ENCODE measurements at places on chromosomes 7 and 10. TPM values are rescaled to one million over a fixed set of nuclear protein-coding genes. Genes with fewer than 3 reads are reported as not detected.

DNA sequence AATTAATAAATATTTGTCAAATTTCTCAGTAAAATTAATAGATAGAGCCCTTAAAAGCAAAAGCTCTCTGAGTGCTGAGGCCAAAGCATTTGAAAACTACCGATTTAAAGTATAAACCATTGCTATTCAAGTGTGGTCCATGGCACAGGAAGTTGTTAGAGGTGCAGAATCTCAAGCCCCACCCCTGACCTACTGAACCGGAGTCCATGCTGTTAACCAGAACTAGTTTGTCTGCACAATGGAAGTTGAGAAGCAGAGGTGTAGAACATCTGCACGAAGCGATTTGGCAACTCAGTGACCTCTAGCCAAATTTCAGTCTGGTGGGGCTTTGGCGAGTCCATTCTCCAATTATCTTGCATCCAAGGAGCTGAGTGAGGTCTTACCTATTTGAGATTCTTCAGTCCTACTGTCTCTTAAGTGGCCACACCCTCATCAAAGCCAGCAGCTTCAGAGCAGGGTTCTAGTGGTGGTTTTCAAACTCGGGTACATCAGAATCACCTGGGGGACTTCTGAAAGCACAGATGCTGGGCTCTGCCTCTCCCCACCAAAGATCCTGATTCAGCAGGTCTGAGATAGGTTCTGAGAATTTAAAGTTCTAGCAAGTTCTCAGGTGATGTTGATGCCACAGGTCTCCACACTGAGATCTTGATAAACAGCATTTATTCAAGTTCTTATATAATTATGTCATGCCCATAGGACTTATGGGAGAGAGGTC lies 96.8 kb upstream of the SAMD8 start:
- H3K36me3 ChIP-seq = peaks cover 15% of the 10 kb centered on the region
- H3K4me3 ChIP-seq = no peak overlapping the region
- peak overlapping the region; percentile 59 for H3K27ac ChIP-seq
- DNase-seq = peak; percentile 50
- peaks cover 36% of the 10 kb centered on the region for H3K4me1 ChIP-seq

The UNC5B gene
- not detected for total RNA-seq

The PIK3AP1 gene
- 5.7 TPM for total RNA-seq

The GNGT1 gene
- not detected for total RNA-seq

The TACC2 gene
- total RNA-seq = not detected

Measured in activated CD4-positive, alpha-beta memory T cell treated with anti-CD3 and anti-CD28 coated beads, Interleukin-2, amount 10 ng/mL, durations not matched to agents 7 days and 5 days (primary cell).